Activated naive CD4-positive, alpha-beta T cell treated with anti-CD3 and anti-CD28 coated beads, Interleukin-2, amount 10 ng/mL, durations not matched to agents 7 days and 5 days (primary cell): ENCODE measurements at places on chromosomes 3 and 15.

DNA sequence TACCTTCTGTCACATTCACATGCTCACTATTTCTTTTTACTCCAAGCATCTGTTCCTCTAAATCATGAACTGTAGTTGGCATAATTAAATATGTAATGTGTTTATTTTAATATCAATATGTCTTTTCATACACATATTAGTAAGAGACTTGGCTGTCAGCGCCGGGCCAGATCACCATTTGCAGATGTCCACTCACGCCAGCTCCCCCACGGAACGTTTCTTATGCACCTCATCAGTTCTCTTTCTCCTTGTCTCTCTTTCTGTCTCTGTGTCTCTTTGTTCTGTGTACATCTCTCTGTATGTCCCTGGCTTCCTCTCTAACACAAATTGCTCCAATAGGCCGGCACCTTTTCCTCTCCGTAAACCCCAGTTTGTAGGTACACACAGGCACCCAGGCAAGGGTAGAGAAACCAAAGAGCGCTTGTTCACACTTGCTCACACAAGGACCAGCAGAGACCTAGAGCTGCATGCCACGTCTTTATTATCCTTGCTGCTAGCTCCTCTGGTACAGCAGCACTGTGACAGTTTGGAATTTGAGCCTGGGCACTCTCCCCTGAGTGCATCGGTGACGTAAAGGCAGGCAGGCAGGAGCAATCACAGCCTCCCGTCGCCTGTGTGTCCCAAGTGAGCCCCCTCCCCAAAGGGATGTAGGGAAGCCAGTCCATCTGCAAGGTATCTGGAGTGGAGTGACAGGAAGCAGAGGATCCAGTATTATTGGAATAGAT lies 40.4 kb downstream of the CACNA1D start:
- DNase-seq = no peak

- no peak for DNase-seq
These were observed 35.7 kb downstream of the CLK3 start for GRCh38 chr15:74651242-74651741.

DNA sequence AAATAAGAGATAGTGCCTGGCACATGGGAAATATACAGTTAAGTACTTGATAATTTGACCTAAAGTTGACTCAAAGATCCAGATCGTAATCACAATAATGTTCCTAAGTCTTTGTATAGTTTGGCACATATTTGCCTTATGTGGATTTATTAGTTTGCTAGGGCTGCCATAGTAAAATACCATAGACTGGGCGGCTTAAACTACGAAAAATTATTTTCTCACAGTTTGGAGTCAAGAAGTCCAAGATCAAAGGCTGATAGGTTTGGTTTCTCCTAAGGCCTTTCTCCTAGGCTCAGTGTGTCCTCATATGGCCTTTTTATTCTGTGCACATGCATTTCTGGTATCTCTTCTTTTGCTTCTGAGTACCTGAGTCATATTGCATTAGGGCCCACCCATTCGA lies 453.7 kb downstream of the NAALADL2 start:
- DNase-seq = no peak

DNA sequence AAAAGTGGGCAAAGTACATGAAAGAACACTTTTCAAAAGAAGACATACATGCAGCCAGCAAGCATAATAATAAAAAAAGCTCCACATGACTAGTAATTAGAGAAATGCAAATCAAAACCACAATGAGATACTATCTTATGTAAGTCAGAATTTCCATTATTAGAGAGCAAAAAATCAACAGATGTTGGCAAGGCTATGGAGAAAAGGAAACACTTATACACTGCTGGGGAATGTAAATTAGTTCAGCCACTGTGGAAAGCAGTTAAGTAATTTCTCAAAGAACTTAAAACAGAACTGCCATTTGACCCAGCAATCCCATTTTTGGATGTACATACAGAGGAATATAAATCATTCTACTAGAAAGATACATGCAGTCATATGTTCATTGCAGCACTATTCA lies 360.7 kb downstream of the NSUN3 start:
- DNase-seq = no peak

DNA sequence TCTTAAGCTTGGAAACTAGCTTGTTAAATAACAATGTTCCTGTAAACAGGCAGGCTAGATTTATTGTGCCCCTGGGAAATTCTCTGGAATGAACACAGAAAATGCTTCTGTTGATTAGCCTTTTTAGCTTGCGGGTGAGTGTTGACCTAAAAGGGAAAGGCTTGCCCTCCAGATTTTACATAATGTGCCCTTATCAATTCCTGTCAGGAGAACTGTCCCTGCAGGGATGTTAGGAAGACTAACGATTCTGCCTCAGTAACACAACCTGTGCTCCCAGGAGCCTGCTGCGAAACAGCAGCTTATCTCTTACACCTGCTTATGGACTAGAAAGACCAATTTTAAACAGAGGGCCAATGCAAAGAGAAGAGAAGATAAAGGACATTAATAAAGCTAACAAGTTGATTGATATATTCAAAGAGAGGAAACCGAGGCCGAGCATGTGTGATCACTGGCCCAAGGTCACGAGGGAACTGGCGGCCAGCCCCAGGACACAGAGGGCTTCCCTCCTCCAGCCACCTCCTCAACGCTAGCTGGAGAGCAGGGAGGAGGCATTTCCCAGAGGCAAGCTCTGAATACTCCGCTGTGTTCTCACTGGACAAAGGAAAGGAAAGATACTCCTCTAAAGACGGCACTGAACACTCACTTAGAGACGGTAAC lies 48.4 kb upstream of the TJP1 start:
- no peak for DNase-seq

GRCh38 chr3:177528306-177529070 lies 331.2 kb upstream of the TBL1XR1 start:
- DNase-seq = no peak

GRCh38 chr15:37792351-37792750 lies 142.1 kb upstream of the TMCO5A start:
- DNase-seq = no peak

GRCh38 chr3:191500892-191501291 lies 39.9 kb downstream of the PYDC2 start:
- no peak for DNase-seq

- no peak for DNase-seq
These were observed 168.0 kb upstream of the GMNC start for GRCh38 chr3:191030491-191030890.

GRCh38 chr3:23797491-23797890 lies 8.3 kb upstream of the UBE2E1 start:
- no peak for DNase-seq

GRCh38 chr3:2099779-2100191 lies 1.1 kb downstream of the CNTN4 start:
- DNase-seq = no peak

- no peak for DNase-seq
These were observed 104.6 kb upstream of the SKOR1 start for GRCh38 chr15:67720556-67721175.

- no peak for DNase-seq
These were observed 33.3 kb downstream of the RLBP1 start for GRCh38 chr15:89187986-89188514.

DNA sequence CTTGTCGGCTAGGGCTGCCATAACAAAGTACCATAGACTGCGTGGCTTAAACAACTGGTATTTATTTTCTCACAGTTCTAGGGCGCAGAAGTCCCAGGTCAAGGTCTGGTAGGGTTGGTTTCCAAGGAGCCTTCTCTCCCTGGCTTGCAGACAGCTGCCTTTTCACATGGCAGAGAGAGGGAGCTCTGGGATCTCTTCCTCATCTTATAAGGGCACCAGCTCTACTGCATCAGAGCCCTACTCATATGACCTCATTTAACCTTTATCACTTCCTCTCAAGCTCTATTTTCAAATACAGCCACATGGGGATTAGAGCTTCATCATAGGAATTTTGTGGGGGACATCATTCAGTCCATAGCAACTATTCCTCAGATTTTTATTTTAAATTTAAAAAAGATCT lies 17.6 kb upstream of the PAQR9 start:
- no peak for DNase-seq

DNA sequence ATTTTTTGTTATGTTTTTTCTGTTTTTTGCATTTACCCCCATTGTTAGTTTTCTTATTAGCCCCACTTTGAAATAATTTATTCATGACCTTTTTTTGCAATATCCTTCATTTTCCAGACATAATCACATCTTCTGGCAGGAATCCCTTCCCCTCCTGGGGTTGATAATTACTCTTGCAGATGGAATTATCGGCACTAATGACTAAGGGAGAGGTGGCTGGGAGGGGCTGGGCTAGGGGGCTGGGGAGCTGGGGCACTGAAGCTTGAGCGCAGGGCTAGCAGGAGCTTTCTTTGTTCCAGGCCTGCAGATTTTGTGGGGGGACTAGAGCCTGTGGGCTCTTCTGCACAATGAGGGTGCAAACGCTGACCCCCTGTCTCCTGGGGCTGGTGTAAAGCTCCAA lies 77.8 kb downstream of the RAB11A start:
- no peak for DNase-seq

DNA sequence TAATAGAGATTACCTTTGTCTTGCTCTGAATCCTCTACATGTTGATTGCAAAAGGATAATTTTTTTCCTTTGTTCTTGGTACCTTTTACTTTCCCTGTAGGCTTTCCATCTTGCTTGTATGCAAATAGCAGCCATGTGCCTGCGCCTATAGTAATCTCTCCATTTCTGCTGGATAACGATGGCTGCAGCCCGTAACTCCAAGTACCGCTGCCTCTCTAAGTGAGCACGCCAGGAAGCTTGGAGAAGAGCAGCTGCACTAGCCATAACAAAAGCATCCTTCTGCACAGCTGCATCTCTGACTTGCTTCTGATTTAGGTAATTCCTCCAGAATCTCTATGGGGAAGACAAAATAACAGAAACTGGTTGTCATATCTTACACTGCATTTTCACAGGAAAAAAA lies 89.3 kb downstream of the NR2E3 start:
- DNase-seq = no peak

- DNase-seq = no peak
These were observed 1.7 kb downstream of the GABRB3 start for GRCh38 chr15:26771168-26771567.

- no peak for DNase-seq
These were observed 75.3 kb downstream of the NCEH1 start for GRCh38 chr3:172635588-172635987.

DNA sequence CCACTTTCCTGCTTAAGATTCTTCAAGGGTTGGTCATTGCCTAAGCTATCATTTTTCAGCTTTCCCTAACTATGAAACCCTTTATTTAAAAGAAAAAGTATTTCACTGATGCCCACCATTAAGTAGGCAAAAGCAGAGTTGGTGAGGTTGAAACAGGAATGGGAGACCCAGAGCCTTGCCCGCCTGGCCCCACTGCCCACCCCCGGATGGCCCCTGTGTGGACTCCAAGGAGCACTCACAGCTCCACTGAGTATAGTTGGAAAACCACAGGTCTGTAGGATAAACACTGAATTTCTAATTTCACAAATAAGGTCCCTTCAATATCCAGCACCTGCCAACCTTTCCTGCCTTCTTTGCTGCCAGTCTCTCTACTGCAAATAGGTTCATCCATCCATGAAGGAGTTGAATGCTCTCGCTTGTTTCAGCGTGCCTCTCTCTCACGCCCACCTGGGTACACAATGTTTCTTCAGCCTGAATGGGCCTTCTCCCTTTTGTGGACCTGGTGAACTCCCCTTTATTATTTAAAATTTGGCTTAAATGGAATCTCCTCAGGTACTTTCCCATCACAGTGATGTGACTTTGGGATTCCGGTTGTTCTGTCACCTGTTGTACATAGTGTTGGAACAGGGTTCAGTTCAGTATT lies 8.7 kb upstream of the ACAP2 start:
- no peak for DNase-seq

DNA sequence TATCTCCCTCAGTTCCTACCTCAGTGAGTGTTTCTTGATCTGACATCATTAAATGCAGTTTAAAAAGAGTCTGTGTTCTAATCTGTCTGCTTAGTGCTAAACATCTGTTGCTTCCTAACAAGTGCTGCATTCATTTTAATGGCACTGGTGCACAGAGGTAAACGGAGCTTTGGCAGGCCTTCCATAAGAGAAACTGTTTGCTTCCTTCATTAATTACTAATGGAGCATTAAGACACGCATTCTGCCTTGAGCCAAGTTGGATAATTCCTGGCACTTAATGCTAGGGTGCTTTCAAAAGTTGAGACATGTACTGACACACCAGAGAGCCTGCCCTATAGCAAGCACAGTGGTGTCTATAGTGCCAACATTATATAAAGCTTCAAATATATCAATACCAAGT lies 34.7 kb downstream of the SCG5 start:
- DNase-seq = no peak

- no peak for DNase-seq
These were observed 16.1 kb upstream of the ATP8B4 start for GRCh38 chr15:50135031-50135551.

DNA sequence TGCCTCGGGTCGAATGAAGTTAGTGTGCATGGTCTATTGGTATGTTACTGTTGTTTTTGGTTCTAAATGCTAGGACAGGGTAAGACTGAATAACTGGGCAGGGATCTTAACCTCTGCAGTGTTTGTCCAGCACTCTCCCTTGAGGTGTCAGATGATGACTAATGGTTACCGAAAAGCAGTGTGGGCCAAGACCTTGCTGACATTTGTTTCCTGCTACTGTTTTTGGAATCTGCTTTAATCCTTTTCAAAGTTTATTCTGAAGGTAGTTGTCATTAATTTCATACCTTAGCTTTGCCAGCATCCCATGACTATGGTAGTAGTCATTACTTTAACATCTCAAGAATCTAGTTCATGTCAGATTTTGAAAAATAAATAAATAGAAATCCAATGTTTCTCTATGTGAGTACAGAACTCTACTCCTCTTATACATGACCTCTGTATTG lies 117.0 kb downstream of the P3H2 start:
- DNase-seq = no peak

GRCh38 chr3:165181556-165181955 lies 14.6 kb downstream of the SLITRK3 start:
- no peak for DNase-seq

DNA sequence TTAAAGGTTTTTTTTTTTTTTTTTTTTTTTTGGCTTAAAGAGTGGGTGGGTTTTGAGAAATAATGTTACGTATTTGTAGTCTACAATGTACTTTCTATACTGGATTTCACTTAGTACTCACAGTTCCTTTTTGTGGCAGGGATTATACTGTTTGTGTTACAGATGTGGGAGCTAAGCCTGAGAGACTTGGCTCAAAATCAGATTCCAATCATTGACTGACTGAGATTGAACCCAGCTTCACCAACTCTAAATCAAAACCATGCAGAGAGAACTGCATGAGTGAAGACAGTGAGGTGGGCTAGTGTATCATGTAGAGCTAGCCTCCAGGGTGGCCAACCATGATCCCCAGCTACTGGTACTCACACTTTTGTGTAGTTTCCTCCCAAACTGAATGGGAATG lies 68.0 kb downstream of the TMEM108 start:
- no peak for DNase-seq
